ENCODE measurements at places on chromosomes 7 and 10.
A peak's percentile ranks its signal among the peaks of the same experiment; 100 is the strongest.

DNA sequence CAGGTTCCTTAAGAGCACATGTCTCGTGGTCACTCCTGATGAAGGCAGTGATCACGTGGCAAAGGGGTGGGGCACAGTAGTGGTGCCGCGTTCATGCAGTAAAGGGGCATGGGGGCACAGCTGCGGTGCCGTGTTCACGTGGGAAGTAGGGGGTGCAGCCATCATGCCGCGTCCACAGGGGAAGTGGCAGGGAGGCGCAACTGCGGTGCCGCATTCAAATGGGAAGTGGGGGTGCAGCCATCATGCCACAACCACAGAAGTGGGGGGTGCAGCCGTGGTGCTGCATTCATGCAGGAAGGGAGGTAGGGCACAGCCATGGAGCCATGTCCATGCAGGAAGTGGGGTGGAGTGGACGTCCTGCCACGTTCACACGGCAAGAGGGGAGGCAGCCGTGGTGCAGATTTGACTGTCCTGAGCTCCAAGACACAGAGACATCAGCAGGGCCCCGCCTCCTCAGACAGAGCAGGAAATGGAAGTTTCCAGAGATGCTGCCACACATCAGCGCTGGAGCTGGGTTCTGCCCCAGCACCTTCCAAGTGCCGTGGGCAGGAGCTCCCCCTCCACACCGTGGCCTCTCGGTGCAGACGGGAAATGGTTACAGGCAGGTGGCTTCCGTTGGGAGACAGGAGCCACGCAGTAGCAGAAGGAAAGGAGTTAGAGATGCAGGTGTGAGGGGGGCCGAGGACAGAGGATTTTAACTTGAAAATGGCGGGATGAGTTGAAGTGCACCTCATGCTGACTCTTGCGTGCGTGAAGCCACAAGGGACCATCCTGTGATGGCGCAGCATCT is 95.0 kb upstream of the DDC start:
- no peak for DNase-seq

DNA sequence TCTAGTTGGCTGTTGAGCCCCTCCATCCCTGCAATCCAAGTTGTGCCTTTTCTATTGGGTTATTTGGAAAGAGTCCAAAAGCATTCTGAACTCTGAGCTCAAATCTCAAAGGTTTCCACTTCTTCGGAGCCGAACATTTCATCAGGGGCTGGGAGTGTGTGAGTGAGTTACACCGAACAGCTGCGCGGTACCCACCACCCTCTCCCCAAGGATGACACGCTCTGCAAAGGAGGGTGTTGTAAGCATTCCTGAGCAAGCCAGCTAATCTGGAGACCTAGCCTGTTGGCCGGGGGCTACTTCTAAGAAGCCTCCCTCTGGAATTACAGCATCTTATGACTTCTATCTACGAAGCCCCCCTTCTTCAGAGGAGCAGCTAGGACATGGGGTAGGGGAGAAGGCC is 270.5 kb downstream of the CREB5 start:
- no peak for DNase-seq

GRCh38 chr7:113408999-113409398 is 290.6 kb upstream of the SMIM30 start:
- DNase-seq: no peak

- peak; percentile 70 for DNase-seq
Measured at GRCh38 chr10:69914398-69915214, 112.9 kb downstream of the COL13A1 start.

- DNase-seq: peak; percentile 89
Measured at GRCh38 chr7:94129443-94130140, 125.4 kb upstream of the BET1 start.

DNA sequence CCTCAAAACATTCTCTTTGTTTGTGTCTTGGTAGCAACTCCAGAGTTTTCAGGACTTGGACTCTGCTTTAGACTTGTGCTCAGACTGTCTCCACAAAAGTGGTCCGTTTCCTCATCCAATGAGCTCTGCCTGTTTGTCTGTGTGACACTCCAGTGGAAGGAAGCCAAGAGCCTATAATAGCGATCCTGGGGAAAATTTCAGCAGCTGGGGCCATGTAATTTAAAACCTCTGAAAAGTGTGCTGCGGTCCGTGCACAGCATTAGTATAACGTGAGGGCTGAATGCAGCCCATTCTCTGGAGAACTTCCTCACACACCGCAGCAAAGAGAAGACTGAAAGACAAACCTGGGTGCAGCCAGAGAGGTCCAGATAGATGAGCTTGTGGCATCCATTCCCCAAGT is at the start of gene LRRC17:
LRRC17 (plus strand) TSS at position 259 of the 400 bp plus-strand sequence. CDS start 20,914 bp downstream, outside the sequence.
- DNase-seq: peak; percentile 82

- DNase-seq: no peak
Measured at GRCh38 chr10:48929413-48929990, 10.1 kb downstream of the LRRC18 start.

GRCh38 chr10:51405580-51406351 is 293.6 kb downstream of the CSTF2T start:
- DNase-seq: peak; percentile 66

DNA sequence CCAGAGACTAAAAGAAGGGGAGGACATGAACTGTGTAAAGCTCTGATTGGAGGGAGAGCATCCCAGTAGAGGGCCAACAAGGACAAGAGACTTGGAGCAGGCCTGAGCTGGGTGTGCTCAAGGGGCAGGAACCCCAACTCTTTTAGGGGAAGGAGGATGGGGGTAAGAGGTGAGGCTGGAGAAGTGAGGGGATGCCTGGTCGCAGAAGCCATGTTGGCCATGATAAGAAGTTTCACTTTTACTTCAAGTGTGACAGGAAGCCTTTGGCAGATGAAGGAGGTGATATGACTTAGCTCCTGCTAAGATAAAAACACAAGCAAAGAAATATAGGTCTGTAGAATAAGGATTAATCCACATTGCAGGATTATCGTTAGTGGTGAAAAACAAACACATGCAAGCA is 208.3 kb downstream of the JAZF1 start:
- DNase-seq: no peak

GRCh38 chr10:12195281-12195602 is 449 bp downstream of the NUDT5 start:
- DNase-seq: no peak

- no peak for DNase-seq
Measured at GRCh38 chr10:31708046-31708445, 220.6 kb downstream of the ARHGAP12 start.

- peak; percentile 93 for DNase-seq
Measured at GRCh38 chr10:104300736-104301292, 31.8 kb downstream of the GSTO2 start.

- no peak for DNase-seq
Measured at GRCh38 chr7:150940431-150941102, 37.6 kb downstream of the KCNH2 start.

All from fibroblast of skin of scalp (primary cell).